ENCODE measurements at places on chromosomes 13 and 19.
A peak's percentile ranks its signal among the peaks of the same experiment; 100 is the strongest.

DNA sequence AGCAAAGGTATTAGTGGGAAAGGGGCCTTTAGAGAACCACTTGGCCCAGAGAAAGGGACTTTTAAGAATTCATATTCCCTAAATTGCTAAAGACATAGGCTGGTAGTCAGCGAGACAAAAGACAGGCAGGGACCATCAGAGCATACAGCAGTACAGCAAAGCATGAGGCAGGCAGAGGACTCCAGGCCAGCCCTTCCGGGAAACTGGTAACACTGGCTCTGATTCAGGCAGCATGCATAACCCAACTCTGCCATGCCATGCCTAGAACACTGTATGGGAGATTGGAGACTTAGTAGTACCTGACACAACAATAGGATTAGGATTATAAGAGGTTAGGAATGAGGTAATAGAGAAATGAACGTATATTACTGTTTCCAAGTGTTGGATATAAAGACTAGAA lies 34.9 kb downstream of the CAB39L start:
- no peak overlapping the region for H3K27ac ChIP-seq
- DNase-seq: no peak
- no peaks in the 10 kb centered on the region for H3K36me3 ChIP-seq

- H3K27ac ChIP-seq: no peak overlapping the region
- DNase-seq: no peak
- H3K4me3 ChIP-seq: no peak overlapping the region
Observed at GRCh38 chr13:34307607-34308006, 489.7 kb downstream of the RFC3 start.

DNA sequence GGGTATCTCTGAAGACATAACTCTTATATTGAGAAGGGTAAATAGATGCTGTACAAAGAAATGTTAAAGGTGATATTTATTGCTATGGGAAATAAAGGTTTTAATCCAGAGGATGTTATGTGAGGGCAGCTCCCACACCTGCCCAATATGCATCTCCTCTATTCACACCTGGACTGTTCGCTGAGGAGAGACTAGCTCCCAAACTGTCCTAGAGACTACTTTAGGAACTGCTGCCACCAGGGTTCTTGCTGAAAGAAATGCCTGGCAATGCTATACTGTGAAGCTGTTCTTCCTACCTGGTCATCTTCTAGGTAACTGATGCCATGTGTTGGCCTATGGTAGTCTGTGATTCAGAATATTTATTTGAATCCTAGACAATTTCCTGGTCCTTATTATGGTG lies 1421.5 kb upstream of the SPRY2 start:
- no peaks in the 10 kb centered on the region for H3K36me3 ChIP-seq
- no peak overlapping the region for H3K27ac ChIP-seq
- H3K4me3 ChIP-seq: no peak overlapping the region

GRCh38 chr13:22102271-22102670 lies 431.4 kb downstream of the FGF9 start:
- no peak overlapping the region for H3K27ac ChIP-seq
- H3K27me3 ChIP-seq: no peaks in the 10 kb centered on the region
- no peak for DNase-seq
- no peak overlapping the region for H3K4me3 ChIP-seq

DNA sequence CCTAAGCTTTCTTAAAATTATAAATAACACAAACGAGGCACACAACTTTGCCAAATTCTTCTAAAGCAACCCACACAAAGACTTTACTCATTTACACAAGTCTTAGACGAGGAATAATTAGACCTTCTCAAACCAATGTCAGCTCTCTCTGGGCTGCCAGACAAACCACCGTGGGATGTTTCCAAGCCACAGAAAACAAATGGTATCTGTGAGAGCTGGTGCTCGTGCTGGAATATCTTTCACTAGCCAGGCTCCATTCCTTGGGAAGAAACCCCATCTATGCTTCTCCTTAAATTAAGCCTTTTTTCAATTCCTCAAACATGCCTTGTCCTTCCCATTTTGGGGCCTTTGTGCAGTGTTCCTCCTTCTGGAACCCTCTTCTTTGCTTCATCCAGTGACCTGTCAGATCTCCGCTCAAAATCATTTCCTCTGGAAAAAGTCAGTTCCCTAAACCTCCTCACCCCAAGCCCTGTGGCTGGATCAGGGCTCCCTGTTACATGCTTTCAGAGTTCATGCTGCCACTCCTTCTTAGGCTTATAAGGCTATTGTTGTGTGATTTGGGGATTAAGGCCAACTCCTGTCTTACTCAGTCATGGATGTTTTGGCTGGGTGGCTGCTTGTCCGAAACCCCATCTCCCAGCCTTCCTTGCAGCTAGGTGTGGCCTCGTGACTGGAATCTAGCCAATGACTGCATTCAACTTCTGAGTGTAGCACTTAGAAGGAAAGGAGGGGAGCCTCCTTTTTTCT lies 64.2 kb upstream of the GTF2F2 start:
- no peak overlapping the region for H3K4me3 ChIP-seq
- peak overlapping the region; percentile 63 for H3K27ac ChIP-seq
- H3K36me3 ChIP-seq: no peaks in the 10 kb centered on the region
- H3K4me1 ChIP-seq: peaks cover 9% of the 10 kb centered on the region

DNA sequence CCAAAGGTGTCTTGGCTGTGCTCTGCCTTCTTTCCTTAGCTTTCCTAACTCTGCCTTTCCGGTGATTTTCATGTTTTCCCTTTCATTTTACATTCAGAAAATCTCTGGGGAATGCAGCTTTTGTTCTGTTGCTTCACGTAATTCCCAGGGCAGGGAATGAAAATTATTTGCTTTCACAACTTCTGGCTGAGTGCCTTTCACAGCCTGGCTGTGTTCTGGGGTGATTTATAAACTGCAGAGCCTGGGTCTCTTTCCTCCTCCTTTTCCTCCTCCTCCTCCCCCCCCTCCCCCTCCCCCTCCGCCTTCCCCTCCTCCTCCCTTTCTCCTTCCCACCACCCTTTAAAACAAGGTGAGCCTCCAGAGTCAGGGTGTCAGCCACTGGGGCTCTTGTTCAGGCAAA lies 84.3 kb downstream of the RNASEH2B start:
- no peaks in the 10 kb centered on the region for H3K4me1 ChIP-seq
- no peak overlapping the region for H3K27ac ChIP-seq
- no peak overlapping the region for H3K4me3 ChIP-seq
- DNase-seq: no peak
